NCI-H1417 treated with DMSO at 0.1 percent for 48 hours (cell line): ENCODE measurements at places on chromosomes 1 and 21.

GRCh38 chr1:233614173-233614742 is 352 bp downstream of the KCNK1 start:
- no peak for DNase-seq

GRCh38 chr1:155106862-155107261 is 20.8 kb upstream of the EFNA1 start:
- no peak for DNase-seq

- DNase-seq: no peak
Measured at GRCh38 chr1:164617377-164618201, 58.6 kb downstream of the PBX1 start.

- no peak for DNase-seq
Measured at GRCh38 chr1:93817819-93818569, 61.0 kb downstream of the DNTTIP2 start.

DNA sequence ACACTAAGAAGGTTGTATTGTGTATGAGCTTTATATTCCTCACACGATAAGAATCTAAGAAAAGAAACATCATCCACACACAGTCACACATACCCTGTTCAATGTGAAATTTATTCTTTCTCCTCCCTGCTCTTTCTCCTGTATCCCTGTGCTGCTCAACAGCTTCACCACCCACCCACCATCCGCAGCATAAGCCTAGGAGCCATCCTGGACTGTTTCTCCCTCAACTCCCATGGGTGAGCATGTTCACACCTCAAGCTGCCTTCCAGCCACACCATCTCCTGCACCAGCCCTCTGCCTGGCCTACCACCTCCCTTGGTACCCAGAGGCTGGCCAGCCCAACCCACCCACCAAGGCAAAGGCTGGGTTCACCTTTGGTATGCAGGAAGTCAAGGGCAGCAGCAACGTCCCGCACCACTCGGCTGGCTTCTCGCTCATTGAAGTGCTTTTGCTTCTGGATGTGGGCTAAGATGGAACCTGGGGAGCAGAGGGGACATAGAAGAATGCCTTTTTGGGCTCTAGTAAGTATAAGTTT is 20.3 kb upstream of the KNCN start:
- DNase-seq: no peak

GRCh38 chr1:33322870-33323585 is 2.1 kb upstream of the A3GALT2 start:
- no peak for DNase-seq

GRCh38 chr21:35154788-35155187 is 105.7 kb upstream of the RUNX1 start:
- no peak for DNase-seq

- DNase-seq: no peak
Measured at GRCh38 chr1:906600-907420, 16.9 kb upstream of the SAMD11 start.

- no peak for DNase-seq
Measured at GRCh38 chr1:11873395-11874257, 14.9 kb upstream of the NPPB start.
